ENCODE measurements at places on chromosomes 16 and 17. TPM values are rescaled to one million over a fixed set of nuclear protein-coding genes. Genes with fewer than 3 reads are reported as not detected.
A peak's percentile ranks its signal among the peaks of the same experiment; 100 is the strongest.

DNA sequence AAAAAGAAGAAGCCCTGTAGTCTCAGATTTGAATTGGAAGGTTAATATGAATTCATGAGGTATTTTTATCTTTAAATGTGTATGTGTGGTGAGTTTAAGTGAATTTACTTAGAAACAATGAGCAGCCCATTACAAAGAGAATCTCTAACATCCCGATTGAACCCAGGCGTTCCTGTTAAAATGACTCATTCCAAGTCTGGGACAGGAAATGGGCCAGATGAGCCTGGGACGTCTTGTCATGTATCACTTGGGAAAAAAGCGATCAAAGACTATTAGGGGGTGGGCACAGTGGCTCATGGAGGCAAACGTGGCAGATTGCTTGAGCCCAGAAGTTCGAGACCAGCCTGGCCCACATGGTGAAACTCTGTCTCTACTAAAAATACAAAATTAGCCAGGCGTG, 81.6 kb downstream of the SEC14L1 start:
- H3K4me3 ChIP-seq: no peak overlapping the region
- H3K27ac ChIP-seq: no peak overlapping the region
- H3K36me3 ChIP-seq: no peaks in the 10 kb centered on the region
- no peak for DNase-seq

DNA sequence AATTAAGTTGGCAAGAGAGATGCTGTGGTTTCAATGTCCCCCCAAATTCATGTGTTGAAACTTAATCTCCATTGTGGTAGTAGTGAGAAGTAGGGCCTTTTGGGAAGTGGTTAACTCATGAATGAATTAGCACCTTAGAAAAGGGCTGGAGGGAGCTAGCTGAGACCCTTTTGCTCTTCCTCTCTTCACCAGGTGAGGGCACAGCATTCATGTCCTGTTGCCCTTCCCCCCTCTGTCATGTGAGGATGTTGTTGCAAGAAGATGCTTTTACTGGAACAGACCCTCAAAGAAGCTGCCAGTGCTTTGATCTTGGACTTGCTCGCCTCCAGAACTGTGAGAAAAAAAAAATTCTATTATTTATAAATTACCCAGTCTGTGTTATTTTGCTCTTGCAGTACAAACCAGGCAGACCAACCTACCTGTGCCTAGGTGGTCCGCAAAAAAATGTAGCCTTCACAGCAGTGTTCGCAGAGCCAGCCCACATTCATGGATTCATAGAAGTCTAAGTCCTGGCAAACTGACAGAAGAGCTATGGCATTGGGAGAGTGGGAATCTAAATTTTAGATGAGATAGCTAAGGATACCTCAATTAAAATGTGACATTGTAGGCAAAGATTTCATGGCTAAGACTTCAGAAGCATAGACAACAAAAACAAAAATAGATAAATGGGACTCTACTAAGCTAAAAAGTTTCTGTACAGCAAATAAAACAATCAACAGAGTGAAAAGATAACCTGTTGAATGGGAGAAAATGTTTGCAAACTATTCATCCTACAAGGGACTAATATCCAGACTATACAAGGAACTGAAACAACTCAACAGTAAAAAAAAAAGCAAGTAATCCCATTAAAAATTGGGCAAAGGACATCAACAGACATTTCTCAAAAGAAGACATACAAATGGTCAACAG, 32.0 kb upstream of the ABCA5 start:
- H3K27me3 ChIP-seq: no peaks in the 10 kb centered on the region
- no peak overlapping the region for H3K27ac ChIP-seq
- no peaks in the 10 kb centered on the region for H3K4me1 ChIP-seq
- no peak for DNase-seq

DNA sequence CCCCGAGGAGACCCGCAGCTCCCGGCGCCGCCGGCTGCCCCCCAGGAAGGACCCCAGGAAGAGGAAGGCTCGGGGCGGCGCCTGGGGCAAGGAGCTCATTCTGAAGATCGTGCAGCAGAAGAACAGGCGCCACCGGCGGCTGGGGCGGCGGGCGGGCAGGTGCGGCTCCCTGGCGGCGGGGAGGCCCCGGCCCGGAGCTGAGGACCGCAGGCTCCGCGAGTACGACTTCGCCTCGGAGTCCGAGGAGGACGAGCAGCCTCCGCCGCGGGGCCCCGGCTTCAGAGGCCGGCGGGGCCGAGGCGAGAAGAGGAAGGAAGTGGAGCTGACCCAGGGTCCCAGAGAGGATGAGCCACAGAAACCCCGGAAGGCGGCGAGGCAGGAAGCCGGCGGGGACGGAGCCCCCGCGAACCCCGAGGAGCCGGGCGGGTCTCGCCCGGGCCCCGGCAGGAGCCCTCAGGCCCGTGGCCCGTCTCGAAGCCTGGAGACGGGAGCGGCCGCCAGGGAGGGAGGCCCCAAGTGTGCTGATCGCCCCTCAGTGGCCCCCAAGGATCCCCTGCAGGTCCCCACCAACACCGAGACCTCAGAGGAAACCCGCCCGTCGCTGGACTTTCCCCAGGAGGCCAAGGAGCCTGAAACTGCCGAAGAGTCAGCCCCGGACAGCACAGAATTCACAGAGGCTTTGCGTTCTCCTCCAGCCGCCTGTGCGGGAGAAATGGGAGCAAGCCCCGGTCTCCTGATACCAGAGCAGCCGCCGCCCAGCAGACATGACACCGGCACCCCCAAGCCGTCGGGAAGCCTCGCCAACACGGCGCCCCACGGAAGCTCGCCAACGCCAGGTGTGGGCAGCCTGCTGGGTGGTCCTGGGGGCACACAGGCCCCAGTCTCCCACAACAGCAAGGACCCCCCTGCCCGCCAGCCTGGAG, 22.3 kb upstream of the ZFPM1 start:
- H3K36me3 ChIP-seq: no peaks in the 10 kb centered on the region
- peak overlapping the region; percentile 56 for H3K27ac ChIP-seq
- H3K4me1 ChIP-seq: peaks cover 6% of the 10 kb centered on the region
- H3K4me3 ChIP-seq: peak overlapping the region; percentile 67
- peak; percentile 83 for DNase-seq

DNA sequence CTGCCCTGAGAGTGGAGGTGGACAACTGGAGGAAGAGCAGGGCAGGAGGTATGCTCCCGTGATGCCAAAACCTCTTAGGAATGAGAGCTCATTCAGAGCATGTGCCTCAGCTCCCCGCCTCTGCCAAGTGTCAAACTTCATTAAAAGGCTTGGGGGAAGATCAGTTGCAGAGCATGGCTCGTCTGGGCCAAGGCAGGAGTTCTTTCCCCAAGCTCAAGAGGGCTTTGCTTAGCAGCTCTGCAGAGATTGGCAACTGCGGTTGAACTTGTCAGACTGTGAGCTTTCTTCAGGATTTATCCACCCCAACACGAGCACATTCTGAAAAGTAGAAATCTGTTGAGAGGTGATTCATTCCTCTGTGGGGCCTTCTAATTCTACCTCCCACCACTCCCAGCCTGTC, 248.1 kb downstream of the HS3ST3A1 start:
- H3K4me3 ChIP-seq: no peak overlapping the region
- H3K27ac ChIP-seq: no peak overlapping the region
- H3K27me3 ChIP-seq: peaks cover 12% of the 10 kb centered on the region
- H3K4me1 ChIP-seq: no peaks in the 10 kb centered on the region

DNA sequence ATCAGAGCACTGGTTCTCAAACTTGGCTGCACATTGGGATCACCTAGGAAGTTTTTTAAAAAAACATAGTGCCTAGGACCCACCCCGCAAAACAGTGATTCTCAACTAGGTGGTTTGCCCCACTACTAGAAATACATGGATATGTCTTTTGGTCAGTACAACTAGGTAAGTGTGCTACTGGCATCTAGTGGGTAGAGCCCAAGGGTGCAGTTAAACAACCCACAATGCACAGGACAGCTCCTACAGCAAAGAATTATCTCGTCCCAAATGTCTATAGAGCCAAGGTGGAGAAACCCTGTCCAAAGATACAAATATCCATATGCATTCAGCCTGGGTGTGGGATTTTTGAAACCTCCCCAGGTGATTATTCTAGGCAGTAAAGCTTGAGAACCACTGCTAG, 11.8 kb upstream of the ZNF19 start:
- no peaks in the 10 kb centered on the region for H3K36me3 ChIP-seq
- no peaks in the 10 kb centered on the region for H3K4me1 ChIP-seq
- no peak for DNase-seq
- peaks cover 16% of the 10 kb centered on the region for H3K27me3 ChIP-seq
- H3K4me3 ChIP-seq: no peak overlapping the region
- H3K27ac ChIP-seq: no peak overlapping the region

PRSS21 gene
- 0.53 TPM for total RNA-seq

SEBOX gene
- not detected for total RNA-seq

GP1BA gene
- not detected for total RNA-seq

DNA sequence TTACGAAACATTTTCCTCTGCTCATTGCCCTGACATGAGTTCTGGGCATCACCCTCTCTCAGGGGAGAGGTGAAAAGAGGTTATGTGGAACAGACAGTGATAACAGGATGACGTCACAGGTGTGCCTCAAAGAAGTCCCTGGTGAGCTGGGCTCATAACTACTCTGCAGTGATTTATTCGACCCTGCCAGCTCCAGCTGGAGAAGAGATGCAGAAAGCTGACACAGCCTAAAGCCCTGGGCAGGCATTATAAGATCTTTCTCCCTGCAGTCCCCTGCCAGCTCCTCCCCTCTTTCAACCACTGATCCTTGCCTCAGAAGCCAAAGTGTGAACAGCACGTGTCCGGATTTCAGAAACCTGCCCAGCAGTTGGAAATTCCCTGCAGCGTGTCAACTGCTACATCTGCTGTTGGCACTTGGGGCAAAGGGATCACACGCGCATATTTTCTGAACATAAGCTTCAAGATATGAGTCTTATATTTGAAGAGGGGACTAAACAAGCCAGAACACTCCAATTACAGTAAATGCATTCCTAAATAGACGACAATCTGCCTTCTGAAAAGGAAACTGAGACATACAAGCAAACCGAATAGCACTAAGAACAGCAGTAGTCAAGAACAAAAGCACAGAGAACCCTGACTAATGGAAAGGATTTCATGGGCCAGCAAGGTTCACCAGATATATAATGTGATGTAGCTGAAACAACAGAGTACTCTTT, 80.5 kb downstream of the SMG6 start:
- H3K27me3 ChIP-seq: peaks cover 2% of the 10 kb centered on the region
- peak; percentile 92 for DNase-seq
- no peaks in the 10 kb centered on the region for H3K36me3 ChIP-seq
- peak overlapping the region; percentile 62 for H3K4me3 ChIP-seq

DNA sequence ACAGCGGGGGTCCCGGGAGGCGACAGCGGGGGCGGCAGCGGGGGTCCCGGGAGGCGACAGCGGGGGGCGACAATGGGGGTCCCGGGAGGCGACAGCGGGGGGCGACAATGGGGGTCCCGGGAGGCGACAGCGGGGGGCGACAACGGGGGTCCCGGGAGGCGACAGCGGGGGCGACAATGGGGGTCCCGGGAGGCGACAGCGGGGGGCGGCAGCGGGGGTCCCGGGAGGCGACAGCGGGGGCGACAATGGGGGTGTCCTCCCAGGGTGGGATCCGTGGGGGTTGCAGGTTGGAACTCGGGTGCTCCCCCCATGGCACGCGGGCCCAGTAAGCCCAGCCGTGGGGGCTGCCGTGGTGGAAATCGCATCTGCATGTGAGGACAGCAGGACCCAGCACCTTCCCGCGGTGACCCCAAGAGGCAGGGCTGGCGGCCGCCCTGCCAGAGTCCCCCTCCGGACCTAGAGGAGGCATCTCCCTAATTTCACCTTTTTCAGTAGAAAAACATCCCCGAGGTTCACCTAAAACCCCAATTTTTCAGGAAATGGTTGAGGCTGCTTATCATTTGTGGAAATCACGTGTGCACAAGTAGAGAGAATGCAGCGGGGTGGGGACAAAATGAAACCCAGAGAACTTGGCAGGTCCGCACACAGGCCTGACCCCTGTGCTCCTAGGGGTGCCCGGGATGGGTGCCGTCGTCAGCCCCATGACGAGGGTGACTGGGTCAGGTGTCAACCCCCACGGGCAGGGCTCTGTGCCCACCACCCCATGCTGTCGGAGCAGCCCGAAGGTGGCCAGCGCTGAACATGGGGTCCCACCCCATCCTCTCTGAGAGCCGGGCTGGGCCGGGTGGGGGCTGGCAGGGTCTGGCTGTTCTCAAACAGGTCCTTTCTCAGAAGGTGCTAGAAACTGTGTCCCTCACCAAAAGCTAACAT, 10.5 kb upstream of the METRNL start:
- DNase-seq: no peak
- H3K27ac ChIP-seq: no peak overlapping the region
- H3K36me3 ChIP-seq: no peaks in the 10 kb centered on the region
- no peaks in the 10 kb centered on the region for H3K27me3 ChIP-seq

All from natural killer cell treated with Interleukin-12 subunit alpha and Interleukin-12 subunit beta and Interleukin-15 and Interleukin-18, amount 100 ng/mL, for 72 hours (primary cell).